Mucosa of descending colon (tissue), 3 donors: ENCODE measurements at places on chromosomes 5 and 9. TPM values are rescaled to one million over a fixed set of nuclear protein-coding genes. Genes with fewer than 3 reads are reported as not detected.
A peak's percentile ranks its signal among the peaks of the same experiment; 100 is the strongest.

GRCh38 chr9:114837923-114838322 lies 32.1 kb upstream of the TNFSF15 start:
- DNase-seq = no peak

Gene TERT
- 2.1 TPM for total RNA-seq

Gene IFNB1
- total RNA-seq = not detected

DNA sequence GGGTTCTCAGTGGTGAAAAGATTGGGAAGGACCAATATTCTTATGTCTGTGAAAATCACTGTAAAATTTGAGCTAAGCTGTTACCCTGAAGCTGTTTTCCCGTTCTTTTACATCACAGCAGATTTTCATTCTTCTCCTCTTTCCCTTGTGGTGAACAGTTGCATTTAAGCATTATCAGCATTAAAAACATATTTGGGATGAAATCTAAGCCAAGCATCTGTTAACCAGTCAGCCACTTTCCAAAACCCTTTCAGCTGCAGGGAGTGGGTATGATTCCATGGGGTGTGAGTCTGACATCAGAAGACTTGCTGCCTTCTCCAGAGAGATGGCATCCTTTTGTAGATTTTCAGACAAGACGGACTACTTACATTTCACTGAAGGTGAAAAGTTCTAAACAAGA lies 97.2 kb downstream of the TRIO start:
- no peak for DNase-seq

GRCh38 chr5:892394-893136 lies at the start of the genes BRD9 and TRIP13:
BRD9 (minus strand) TSS chr5:892801; CDS start chr5:892657, 144 bp downstream.
TRIP13 (plus strand) TSS chr5:892884; CDS start chr5:892999, 115 bp downstream.
- DNase-seq = peak; percentile 93

Gene C1QTNF2
- 0.43 TPM for total RNA-seq

DNA sequence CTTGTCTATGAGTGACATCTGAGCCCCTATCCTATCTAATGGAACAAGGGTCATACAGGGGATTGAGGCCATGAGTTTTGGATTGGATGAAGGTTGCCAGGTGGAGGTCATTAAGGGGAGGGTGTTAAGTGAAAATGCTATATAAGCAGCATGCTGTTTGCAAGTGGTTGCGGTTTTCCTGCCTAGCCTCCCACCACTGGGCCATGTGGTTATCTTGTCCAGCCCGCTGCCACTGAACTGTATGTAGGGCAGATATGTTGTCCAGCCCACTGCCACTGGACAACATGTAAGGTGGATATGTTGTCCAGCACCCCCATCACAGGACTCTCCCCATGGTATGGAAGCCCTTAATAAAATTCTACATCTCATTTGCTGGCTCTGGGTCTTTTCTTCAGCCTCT lies 200.0 kb downstream of the FGF10 start:
- no peak for DNase-seq

- no peak for DNase-seq
Observed at GRCh38 chr9:108842610-108843295, 13.0 kb downstream of the ACTL7B start.

DNA sequence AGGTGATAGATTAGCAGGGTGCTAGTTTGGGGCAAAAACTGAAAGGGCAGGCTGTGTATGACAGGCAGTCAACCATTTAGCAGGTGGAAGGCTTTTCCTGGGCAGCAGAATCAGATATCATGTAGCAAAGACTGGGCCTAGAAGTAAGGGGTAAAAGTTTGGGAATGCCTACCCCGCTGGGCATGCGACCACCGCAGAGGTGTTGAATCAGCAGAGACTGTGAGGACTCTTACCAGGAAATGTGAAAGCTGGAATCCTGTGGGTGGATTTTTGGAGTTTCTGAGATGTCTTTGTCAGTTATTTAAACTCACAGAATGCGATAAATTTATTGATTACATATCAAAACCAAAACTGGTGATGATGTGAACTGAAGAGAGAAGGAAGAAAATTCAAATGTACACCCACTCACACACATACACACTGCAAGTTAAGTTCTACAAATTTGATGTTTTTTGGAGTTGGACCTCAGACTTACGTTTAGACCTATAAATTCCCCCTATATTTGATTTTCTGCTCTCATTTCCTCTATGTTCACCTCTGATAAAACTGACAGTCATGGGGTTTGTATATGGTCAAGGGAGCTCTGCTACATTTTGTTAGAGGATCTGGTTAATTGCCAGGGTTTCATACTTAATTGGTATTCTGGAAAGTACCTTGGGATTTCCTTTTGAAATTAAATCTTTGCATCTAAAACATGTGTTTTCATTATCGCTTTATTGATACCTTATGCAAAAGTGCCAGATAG lies 333.6 kb downstream of the CSNK1G3 start:
- DNase-seq = no peak

- DNase-seq = no peak
Observed at GRCh38 chr5:88558366-88558765, 289.7 kb upstream of the TMEM161B start.

Gene INIP
- total RNA-seq = 36.4 TPM

Gene GABRB2
- 2.0 TPM for total RNA-seq

GRCh38 chr9:83981126-83981871 lies 694 bp downstream of the RMI1 start:
- DNase-seq = no peak

GRCh38 chr5:149383399-149383798 lies 4.3 kb upstream of the IL17B start:
- DNase-seq = peak; percentile 37

DNA sequence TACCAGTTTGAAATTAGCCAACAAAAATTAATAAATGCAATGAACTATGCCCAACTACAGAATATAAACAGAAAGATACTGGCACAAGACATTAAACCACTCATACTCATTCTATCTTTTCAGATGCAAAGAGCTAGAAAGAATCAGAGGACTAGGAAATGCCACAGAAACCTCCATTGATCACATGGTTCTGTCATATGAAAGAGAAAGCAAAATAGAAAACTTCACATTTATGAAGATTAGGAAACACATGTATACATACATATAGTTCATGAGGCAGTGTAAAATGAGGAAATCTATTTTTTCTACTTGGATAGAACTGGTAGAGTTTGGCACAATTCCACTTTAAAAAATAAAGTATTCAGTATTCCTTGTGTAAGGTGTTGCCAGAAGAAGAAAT lies 275.1 kb upstream of the PTGER4 start:
- no peak for DNase-seq
